GM23248 (cell line): ENCODE measurements at places on chromosomes 4 and X.

DNA sequence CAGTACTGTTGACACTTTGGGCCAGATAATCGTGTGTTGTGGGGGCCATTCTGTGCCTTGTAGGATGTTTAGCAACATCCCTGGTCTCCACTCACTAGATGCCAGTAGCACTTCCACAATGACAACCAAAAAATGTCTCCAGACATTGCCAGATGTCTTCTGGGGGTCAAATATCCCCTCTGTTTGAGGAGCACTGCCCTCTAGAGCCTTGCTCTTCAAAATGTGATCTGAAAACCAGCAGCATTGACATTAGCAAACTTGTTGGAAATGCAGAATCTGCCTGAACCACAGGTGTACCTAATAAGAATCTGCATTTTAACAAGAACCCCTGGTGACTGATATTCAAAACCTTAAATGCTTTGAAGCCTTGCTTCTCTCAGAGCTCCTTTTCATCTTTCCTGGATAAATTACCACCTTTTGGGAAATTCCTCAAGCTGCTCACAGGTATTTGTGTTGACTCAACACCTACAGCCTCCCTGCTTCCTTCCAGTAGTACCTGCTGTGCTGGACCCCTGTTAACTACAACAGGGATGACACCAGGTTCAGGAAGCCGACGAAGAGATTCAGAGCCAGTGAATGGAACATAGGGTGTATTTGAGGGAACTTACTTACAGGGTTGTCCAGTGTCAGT lies 459.0 kb upstream of the NR3C2 start:
- DNase-seq = no peak

DNA sequence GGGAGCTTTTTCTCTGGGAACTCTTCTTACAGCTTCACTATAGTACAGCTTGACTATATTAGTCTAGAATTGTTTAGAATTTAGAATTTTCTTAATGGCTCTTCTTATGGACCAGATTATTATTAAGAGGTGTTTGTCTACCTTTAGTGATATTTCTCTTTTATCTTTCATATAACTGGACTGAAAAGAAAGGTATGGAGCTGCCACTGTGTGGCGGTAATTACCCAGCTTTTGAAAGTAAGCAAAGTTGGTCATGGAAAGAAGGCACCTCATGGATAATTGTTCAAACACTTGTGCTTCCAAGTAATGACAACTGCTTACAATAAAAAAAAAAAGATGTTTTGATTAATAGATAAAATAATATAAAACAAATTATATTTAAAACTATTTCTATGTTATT lies 1112.5 kb downstream of the TECRL start:
- no peak for DNase-seq

DNA sequence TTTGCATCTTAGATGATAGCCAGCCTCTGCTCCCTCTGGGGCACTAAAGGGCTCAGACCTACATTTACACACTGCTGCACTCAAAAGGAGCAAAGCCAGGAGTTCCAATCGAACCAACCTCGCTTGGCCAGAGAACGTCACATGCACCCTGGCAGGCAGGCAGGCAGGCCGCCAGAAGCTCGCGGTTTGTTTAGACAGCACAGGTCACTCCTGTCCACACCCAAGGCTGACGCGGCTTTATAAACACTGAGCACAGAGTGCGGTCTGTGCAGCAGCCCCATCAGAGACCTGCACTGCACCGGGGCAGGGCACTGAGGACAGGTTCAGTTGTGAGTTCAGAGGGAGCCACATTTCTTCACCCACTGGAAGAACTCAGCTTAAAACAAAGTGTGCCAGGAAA lies 143.9 kb downstream of the BCOR start:
- DNase-seq = no peak

GRCh38 chr4:119246177-119246733 lies 33.7 kb downstream of the USP53 start:
- DNase-seq = no peak

GRCh38 chr4:13534344-13535063 lies 9.8 kb downstream of the NKX3-2 start:
- no peak for DNase-seq

- peak; percentile 34 for DNase-seq
These were observed 1.7 kb upstream of the DCTD start for GRCh38 chr4:182918791-182919302.
